ENCODE measurements at places on chromosomes 7 and 10.

DNA sequence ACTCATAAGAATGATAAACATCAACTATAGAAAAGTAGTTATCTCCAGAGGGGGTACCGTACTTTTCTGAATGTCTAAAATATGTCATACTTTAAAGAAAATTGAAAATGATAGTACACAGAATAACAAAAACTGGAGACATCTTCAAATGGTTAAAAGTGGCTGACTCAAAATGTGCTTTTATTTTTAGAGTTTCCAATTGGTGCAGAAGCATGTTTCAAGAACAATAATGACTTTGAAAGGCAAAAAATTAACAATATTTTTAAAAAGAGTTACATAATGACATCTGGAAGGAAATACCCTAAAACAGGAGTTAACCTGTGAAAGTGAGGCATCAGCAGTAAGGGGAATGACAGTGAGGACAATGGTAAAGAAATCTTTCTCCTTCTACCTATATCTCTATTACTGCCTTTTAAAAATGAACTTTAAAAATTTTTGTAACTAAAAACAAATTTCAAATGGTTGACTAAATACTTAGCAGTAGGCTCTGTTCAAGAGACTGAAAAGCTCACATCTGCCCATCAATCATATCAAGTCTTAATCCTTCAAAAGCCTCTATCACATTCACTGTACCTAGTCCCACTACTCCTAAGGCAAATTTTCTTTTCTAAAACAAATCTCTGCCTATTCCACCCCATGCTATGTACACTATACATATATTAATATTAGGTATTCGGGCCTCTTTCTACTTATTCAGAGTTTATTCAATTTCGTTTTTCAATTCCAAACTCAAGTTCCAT is 3.0 kb downstream of the ASZ1 start:
- no peak for DNase-seq

- DNase-seq: no peak
These were observed 396.2 kb downstream of the REEP3 start for GRCh38 chr10:63917363-63917762.

- no peak for DNase-seq
These were observed 12.4 kb downstream of the KLF6 start for GRCh38 chr10:3772361-3773171.

DNA sequence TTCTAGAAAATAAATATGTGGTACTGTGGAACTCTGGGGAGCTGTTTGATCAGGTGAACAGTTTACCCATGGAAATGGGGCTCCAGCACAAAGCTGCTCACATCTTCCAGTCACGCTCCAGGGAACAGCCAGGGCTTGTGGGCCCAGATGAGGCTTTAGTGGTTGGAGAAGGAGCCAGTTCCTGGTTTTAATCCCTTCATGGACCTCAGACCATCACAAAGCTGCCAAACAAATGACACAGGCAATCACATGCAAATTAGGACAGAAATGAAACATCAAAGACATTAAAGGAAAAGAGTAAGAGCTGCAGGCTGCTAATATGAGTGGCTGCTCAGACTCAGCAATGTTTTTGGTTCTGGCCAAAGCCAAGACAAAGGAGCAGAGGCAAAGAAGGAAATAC is 2.2 kb upstream of the ATP6V0E2 start:
- no peak for DNase-seq

DNA sequence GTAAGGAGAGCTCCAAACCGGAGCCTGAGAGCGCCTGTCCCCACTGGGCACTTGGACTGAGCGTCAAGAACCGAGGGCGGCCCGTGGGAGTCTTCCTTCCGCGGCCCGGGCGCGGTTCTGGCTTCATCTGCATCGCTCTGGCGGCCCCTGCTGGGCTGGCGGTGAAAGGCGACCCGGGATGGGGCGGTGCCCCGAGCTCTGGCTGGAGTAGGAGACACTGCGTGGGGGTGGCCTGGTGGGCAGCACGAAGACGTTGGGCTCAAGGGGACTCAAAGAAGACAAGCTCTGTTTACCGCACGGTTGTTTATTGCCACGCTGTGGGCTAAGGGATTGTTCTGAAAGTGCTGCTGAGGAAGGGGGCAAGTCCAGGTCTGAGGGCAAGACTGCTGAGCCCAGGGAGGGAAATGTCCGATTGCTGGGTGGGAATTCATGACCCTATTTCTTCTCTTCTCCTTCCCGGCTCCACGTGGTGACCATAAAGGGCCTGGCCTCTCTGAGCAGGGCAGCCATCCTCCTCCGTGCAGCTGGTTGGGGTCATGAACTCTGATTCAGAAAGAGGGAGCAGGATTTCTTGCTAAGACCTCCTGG is 29.8 kb downstream of the PLAU start:
- DNase-seq: peak; percentile 82

- no peak for DNase-seq
These were observed 9.1 kb upstream of the EIF4H start for GRCh38 chr7:74164985-74165456.

DNA sequence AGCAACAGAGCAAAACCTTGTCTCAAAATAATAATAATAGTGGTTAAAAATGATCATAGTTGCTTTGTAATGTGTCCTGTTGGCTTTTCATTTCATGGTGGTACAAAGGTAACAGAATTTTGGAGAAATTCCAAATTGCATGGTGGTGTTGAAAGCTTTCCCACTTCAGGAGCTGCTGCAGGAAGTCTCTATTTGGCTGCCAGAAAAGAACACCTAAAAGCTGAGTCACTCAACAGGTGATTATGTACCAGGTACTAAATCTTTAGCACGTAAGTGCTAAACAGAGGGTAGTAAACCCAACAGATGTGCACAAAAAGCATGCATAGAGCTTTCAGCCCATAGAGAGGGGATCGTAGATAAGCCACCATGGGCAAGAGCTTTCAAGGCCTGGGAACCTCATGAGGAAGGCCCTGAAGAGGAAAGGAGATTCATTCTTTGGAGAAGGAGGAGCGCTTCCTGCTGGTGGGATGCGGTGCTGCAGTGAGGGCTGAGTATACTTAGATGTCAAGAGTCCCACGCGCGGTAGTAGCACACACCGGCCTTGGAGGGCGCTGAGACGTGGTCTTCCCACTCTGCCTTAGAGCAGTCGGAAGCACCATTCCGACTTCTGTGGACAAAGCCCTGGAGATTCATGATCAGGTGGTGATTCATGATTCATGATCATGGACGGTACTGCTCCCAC is 118.7 kb downstream of the RALA start:
- DNase-seq: no peak

- DNase-seq: peak; percentile 94
These were observed at the start of gene ELOVL3 for GRCh38 chr10:102225646-102226541. Gene ELOVL3, plus strand, starts transcription at chr10:102226299. Its CDS starts 250 bp downstream, at chr10:102226549.

- DNase-seq: no peak
These were observed 9.2 kb downstream of the IL15RA start for GRCh38 chr10:5968037-5968680.

DNA sequence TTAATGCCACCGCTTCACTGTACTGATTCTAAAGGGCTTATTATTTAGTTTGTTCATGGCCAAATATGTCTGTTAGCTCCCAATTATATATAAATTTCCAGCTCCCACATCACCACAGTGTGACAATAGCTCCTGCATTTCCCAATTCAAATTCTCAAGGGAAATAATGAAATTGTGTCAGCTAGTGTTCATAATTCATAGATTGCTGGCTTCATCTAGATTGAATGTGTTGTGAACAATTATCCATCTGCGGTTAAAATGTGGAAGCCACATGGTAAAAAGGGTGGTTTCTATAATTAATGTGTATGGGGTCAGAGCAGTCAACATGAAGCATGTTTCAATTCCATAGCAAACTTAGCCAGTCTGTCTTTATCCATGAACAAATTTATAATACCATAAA is 154.3 kb downstream of the SEMA3E start:
- no peak for DNase-seq

GRCh38 chr7:7203813-7204575 is 21.6 kb downstream of the C1GALT1 start:
- no peak for DNase-seq

DNA sequence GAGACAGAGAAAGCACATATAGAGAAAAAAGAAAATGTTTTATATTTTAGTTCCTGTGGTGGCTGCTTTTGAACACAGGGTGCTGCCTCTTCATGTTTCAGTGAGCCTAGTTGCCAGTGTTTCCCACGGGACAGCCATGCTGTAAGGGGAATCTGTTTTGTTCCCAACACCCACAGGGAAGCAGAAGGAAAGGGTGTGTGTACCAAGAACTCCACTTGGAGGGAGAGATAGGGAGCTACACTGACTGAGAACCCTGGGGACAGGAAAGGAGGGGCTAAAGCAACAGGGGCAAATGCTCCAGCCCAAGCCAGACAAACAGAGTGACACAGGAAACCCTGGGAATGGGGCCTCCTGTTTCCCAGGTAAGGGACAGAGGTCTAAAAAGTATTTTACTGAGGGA is 40.2 kb downstream of the FRMPD2 start:
- no peak for DNase-seq

DNA sequence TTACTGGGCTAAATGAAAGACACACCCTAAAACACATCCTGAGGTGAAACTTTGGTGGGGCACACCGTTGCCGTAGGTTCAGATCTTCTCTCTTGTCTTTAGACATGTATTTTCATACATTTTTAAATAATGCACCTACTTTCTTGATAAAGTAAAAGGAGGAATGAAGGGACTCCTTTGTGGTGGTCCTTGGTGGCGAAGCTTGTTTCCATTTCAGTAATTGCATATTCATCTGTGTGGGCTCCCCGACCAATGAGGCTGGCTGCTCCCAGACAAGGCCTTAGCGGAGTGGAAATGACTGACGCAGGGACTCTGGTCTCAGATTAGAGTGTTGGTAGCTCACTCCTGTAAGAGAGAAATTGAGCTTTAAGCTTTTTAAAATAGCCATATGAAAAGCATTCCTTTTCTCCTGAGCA is 815 bp downstream of the CCSER2 start:
- no peak for DNase-seq

GRCh38 chr7:519484-520390 is at the start of gene PDGFA:
Gene PDGFA, minus strand, starts transcription at chr7:519846. Its CDS starts 845 bp downstream, at chr7:519001.
- DNase-seq: peak; percentile 78

DNA sequence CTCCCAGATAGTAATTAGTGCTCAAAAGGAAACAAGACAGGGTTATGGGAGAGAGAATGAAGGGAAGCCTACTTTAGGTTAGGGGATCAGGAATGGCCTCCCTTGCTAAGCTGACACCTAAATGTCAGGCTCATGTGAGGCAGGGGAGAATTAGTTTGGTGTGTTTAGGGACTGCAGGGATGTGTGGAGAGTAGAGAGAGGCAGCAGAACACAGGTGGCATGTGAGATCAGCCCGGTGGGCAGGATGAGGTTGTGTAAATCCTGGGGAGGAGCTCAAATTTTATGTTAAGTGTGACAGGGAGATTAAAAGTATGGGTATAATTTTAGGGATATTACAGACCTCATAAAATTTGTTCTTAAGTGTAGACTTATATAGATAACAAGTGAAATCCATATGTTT is 56.2 kb upstream of the ZNF438 start:
- DNase-seq: no peak

GRCh38 chr7:102942181-102942866 is 29.5 kb downstream of the LRRC17 start:
- DNase-seq: no peak

DNA sequence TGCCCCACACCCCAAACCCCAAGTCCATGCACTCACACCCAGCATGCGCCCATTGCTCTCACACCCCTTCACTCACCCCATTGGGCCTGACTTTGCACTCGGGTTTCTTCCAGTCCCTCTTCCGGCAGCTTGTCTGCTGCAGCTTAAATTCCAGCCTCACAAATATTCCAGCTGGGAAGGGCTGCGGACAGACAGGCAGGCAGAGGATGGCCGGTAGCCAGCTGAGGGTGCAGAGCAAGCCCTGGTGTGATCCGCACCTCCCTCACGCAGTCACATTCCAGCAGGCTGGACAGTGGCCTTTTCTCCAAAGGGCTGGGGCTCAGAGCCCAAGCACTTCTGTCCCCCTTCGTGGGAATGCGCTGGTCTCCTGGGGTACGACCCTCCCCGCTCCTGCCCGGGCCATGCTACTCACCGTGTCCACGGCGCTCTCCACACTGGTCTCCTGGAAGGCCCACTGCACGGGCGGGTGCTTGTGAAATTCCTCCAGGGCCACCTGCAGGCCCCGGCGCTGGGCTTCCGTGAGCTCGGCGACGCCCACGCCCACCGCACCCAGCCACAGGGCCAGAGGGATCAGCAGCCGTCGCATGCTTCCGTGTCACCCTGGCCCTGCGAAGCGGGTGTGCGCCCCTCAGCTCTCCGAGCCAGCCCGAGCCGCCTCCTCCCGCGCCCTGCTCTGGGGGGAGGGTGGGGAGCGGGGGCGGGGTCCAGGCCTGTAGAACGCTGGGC is 1.2 kb downstream of the RARRES2 start:
- peak; percentile 48 for DNase-seq

DNA sequence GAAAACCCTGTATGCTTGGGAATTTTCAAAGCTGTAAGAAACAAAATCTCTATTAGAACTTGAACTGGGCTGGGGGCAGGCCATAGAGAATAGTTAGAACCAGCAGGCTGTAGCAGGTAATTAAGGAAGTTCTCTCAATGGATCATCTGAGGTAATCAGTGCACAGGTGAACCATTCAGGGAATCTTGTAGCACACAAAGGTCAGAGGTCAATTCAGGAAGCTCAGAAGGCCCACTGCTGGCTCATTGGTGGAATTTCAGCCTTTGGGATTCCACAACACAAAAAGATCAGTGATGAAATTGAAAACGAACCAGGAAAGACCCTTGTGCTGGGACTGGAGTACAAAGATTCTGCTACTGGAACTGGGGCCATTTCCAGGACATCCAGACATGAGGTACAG is 82.0 kb downstream of the TMEM168 start:
- DNase-seq: no peak

DNA sequence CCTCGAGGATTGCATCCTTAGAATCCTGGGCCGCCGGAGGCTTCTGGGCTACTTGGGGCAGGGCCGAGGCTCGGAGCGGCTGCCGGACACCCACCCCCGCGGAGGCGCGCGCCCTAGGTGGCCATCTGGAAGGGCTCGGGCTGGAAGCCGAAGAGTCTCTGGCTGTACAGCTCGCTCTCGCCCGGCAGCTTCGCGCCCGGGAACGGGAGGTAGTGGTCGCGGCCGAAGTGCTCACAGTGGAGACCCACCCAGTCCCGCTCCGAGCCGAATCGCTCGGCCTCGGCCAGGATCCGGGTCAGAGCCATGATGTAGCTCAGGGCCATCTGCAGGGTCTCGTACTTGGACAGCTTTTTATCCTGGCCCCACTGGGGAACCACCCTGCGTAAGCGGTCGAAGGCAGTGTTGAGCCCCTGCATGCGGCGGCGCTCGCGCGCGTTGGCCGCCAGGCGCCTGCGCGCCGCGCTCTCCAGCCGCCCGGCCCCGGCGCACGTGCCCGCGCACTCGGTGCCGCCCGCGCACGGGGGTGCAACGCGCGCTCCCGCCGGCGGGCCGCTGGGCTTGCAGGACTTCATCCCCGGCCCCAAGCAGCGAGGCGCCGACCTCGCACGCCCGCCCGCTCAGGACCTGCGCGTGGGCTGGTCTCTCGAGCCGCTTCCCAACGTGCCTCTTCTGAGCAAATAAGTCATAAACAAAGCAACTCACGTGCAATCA is 652 bp downstream of the ATOH7 start:
- peak; percentile 72 for DNase-seq

- DNase-seq: no peak
These were observed 23.3 kb upstream of the INPP5F start for GRCh38 chr10:119702583-119702982.

- DNase-seq: no peak
These were observed 54.6 kb downstream of the NOD1 start for GRCh38 chr7:30423788-30424505.

All from left hindlimb (tissue), 1 donor.